ENCODE measurements at places on chromosomes 12 and 14.

GRCh38 chr12:89040146-89040964 lies 311.9 kb downstream of the DUSP6 start:
- DNase-seq, result peak; percentile 84

DNA sequence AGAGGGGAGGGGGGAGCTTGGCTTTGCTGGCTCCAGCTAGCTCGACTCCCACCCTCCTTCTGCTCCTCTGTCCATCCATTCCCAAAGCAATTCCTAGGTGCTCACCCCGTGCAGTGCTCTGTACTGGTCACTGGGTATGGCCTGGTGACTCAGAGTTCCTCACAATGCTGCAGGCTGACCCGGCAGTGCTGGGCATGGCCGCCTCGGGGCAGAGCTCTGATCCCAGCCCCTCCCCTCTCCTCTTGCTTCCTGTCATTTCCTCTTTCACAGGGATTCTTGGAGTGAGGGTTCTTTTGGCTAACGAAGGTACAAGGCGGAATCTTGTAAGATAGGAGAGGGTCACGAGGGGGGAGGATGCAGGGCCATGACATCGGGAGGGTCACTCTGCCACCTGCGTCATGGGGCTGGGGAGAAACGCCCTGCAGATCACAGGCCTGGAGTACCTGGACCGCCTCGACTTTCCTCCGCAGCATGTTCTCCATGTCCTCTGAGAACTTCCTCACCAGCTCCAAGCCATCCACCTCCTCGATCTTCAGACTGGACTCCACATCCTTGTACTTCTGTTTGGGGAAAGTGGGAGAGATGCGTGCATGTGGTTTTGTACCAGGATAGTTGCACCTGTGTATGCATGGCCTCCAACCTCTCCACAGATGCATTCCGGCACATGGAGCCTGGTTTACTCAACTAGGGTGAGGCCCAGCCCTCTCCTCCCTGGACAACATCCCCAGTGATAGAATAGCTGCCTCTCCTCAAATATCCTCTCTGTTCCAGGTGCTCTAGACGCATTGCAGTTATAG lies 5.7 kb downstream of the CACNA2D4 start:
- DNase-seq, result no peak

DNA sequence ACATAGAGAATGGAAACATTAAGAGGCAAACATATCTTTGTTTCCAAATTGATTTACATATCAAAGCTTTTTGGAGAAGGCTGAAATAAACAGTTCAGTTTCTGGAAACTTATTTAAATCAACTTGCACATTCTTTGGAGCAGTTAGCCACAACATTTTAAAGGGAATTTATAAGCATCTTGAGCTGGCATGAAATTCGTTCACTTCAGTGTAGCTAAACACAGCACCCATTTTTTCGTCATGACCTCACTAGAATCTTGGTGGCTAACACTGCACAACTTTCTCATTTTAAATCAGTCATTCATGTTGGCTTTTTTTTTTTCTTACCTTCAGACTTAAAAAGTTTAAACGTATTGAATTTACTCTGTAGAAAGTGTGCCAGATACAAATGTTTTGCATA lies 1139.9 kb upstream of the FLRT2 start:
- DNase-seq, result no peak

- DNase-seq, result peak; percentile 56
These were observed 3.5 kb downstream of the RIN3 start for GRCh38 chr14:92516966-92517506.

DNA sequence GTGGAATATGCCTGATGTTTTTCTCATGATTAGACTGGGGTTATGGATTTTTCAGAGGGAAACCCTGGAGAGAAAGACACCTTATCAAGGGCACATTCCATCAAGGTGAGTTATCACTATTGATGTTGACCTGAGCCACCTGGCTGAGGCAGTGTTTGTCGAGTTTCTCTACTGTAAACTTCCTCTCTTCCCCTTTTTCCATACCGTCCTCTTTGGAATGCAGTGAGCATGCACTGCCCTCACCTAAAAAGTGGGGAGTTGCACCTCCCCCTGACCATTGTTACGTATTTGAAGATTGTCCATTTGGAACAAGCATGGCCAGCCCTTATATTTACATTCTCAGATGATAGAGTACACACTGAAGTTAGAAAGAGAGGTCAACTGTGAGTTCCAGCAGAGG lies 53.9 kb upstream of the PWP1 start:
- no peak for DNase-seq

GRCh38 chr14:22433069-22433468 lies 156.0 kb downstream of the DAD1 start:
- DNase-seq, result no peak

GRCh38 chr12:115984616-115985015 lies 292.9 kb downstream of the MED13L start:
- DNase-seq, result no peak

DNA sequence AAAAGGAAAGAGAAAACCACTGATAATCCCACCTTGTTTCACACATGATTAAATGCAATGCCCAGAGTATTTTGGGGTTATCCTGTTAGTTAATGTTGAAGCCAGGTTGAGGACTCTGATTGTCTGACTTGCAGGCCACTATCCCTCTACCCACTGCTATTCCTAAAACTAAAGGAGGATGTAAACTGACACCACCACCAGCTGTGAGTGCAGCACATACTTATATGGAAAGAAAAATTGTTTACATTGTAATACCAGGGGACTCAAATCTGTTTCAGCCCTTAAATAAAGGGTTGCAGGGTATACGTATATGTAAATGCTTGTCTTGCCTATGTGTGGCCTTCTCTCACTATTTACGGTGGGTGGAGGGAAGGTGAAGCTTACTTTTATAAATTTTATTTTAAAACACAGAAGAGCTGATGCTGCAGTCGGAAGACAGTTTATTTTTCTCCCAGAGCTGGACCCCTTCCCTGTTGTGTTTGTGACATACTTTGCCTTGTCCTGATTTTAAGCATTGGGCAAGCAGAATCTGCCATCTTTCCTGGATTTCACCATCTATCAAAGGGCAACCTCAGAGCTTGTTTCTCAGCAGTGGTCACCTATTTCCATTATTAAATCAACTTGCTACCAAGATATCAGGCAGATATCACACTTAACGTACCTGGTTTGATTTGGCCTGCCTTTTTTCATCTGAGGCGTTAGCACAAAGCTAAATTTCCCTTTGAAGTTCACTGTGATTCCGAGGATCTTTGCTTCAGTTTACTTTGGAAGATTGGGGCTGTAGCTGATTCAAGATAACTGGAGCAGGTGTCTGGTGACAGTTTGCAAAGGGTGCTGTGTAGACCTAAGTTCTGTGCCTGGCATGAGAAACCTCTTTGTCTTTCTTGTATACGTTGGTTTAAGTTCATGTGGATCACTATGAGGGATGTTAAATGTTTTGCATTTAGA lies 25.2 kb downstream of the DAAM1 start:
- no peak for DNase-seq

GRCh38 chr14:51828017-51828797 lies 32.2 kb upstream of the GNG2 start:
- peak; percentile 68 for DNase-seq

DNA sequence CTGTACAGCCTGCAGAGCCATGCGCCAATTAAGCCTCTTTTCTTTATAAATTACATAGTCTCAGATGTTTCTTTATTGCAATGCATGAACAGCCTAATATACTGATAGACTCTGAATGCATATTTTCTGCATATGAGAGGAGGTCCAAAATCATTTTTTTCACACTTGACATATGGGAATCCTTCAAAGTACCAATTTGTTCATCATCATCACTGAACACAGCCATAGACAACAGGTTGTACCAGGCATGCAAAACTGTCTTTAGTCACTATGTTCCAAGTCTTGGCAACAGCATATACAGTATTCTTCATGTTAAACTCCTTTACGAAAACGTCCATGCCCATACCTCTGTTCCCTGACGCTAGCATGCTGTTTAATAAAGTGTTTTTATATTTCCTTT lies 470.7 kb upstream of the GARIN6 start:
- no peak for DNase-seq

- DNase-seq, result no peak
These were observed at the start of gene NPC2 for GRCh38 chr14:74492776-74493342. NPC2 (minus strand) TSS chr14:74493305; CDS start chr14:74493274, 31 bp downstream.

- no peak for DNase-seq
These were observed 1.4 kb downstream of the KRT5 start for GRCh38 chr12:52518574-52519386.

GRCh38 chr14:72675126-72675525 lies 218.8 kb downstream of the DPF3 start:
- DNase-seq, result no peak

GRCh38 chr12:95762123-95762785 lies 28.3 kb downstream of the NTN4 start:
- no peak for DNase-seq

- DNase-seq, result no peak
These were observed 115.7 kb downstream of the RFLNA start for GRCh38 chr12:124410354-124411175.

DNA sequence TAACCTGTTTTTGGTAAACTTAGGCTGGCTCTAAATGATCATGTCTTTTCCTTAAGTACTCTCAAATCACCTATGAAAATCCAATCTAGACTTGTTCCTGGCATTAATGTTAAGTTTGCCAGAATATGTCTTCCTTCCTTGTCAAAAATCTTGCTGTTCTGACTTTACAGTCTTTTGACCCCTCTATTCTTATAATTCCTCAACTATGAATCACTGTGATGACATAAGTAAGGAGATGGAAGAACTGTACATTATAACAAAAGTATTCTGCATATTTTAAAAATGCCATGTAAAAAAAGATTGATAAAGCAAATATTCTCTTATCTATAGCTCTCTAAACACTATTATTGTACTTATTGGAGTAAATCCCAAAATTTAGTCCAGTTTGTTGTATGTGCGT lies 51.4 kb upstream of the BAZ1A start:
- no peak for DNase-seq

DNA sequence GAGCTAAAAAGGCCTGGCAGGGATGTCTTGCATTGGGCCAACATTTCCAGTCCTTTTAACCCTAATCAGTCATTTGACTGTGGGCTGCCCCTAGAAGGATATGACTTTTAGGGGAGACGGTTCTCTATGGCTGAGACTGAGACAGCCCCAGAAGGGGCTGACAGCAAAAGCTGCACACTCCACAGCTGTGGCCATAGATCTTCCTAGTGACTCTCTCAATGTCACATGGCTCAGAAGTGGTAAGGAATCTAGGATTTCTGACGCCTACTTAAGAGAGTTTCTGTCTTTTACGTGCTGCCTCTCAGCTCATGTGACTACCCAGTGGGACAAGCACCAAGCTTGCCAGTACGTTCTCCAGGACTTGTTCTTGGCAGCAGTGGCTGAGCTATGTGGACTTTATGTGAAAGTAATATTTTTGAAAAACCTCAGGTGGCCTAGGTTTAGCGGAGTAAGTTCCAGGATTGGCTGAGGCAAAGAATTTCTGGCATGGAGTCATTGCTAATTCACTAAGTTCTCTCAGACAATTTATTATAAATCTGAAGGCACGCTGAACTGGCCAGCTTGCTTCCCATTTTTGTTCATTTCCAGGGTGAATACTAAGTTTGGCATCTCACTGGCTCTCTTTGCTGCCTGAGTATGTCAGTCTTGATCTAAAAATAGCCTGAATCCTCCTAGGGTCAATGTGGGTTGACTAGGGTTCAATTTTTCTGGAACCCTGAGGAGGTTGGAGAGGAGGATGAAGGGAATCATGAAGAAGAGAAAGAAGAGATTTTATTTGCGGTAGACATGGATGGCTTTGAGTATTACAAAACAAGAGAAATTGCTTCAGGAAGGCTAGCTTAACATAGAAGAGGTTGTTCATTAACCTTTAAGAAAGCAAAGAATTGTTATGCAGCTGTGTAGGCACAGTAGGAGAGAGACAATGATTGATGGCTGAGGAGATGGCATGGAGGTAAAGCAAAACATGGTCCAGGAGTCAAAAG lies 271.8 kb downstream of the AEBP2 start:
- DNase-seq, result no peak

DNA sequence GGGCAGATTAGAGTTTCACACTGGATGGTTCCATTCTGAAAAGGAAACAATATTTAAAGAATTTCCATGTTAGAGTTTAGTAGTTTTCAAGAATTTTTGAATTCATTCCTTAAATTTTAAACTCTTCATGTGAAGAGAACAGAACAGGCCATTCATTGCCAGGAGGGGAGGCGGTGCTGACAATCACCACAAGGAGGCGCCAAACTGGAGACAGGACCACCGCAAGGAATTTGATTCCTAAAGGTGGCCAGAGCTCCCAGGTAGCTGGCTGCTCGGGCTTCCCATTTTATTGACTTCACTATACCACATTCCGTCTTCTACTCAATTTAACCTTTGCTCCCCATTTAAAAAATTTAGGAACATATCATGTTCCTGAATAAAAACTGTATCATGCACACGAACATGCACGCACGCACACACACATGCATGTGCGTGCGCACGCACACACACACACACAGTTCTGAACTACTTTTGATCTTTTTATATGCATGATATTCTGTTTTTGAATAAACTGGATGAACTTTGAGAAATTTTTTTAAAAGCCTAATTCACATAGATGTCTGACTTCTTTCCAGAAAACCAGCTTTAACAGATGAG lies 101.2 kb downstream of the NELL2 start:
- DNase-seq, result peak; percentile 31

- no peak for DNase-seq
These were observed 26.1 kb downstream of the TPCN1 start for GRCh38 chr12:113247123-113248050.

GRCh38 chr12:91513313-91513712 lies 330.7 kb upstream of the DCN start:
- DNase-seq, result no peak

DNA sequence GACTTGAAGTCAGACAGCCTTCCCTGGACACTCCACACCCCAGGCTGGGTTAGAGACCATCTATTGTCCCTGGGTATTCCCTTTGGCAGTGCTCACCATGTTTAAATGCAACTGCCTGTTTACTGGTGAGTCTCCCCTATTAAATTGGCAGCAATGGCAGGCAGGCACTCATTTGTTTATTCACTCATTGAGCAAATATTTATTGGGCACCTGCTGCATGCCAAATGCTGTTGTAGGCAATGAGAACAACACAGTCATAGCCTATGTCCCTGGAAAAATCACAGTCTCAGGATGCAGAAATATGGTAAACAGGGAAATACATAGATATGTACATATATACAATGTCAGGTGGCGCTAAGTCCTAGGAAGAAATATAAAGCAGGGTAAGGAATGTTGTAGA lies 212.8 kb downstream of the SUDS3 start:
- no peak for DNase-seq

DNA sequence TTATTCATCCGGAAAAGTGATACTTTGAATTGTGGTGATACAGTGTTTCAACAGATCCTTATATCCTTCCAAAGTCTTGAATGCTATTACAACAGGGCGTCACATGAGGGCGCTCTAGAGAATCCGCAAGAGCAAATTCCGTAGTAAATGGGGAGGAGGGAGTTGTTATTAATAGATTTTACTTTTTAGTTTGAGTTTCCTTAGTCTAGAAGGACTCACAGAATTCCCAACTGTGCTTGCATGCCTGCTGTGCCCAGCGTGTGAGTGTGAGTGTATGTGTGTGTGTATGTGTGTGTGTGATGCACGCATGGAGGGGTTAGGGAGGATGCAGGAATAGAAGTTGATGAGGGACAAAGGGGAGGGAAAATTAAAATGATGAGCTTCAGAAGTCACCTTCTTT lies 375.3 kb downstream of the C12orf75 start:
- DNase-seq, result no peak

Measured in stimulated activated CD8-positive, alpha-beta memory T cell treated with anti-CD3 and anti-CD28 coated beads, Interleukin-15, amount 100 ng/mL, for 48 hours (primary cell).